ENCODE measurements at places on chromosomes 7 and 10.
A peak's percentile ranks its signal among the peaks of the same experiment; 100 is the strongest.

GRCh38 chr7:117386110-117386706 lies 41.1 kb downstream of the ASZ1 start:
- no peak for DNase-seq

DNA sequence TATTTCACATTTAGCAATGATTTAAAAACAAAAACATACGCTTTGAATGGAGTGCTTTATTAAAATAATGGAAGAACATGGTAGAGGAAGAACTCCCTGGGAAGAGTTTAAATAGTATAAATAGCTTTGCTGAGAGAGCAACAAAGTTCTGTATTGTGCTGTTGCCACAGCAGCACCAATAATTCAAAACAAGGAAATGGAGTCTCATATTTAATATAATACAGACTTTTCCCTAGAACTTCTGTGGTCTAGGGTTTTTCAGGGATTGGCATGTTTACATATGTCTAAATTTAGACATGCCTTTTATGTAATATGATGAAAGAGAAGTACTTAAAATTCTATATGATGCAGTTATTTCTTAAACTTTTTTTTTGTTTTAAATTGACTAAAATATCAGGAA lies 217.2 kb upstream of the HDAC9 start:
- no peak for DNase-seq

DNA sequence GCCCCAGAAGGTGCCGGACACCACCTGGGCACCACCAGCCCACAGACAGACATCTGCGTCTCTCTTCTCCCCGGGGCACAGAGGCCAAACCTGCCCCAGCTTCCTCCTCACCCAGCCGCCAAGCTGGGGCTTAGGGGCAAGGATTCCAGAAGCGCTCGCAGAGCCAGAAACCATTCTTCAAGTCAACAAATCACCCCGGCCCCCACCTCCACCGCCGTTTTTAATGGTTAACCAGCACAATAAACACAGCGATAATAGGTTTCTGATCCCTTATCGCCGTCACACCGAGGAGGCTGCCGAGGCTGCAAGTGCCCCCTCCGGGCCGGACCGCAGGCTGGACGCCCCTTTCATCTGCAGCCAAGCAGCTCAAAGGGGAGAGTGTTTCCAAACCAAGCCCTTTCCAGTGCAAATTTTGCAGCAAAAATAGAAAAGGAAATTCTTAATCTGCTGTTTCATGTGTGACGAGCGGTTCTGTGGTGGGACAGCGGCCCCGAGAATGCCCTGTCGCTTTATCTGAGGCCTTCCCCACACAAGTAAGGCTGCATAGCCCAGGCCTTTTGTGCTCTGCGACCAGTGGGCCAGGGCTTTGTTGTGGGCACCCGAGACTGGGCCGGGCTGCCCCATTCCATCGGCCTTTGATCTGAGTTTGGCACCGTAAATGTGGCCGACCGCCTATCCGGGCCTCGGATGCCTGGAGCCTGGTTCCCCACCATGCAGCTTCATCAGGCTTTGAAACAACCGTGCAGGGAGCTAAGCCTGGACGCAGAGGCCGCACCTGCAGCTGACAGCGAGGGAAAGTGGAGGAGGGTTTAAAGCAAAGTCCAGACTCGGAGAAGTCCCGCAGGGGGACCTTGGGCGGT lies 83.2 kb downstream of the FOXL3 start:
- DNase-seq = no peak

DNA sequence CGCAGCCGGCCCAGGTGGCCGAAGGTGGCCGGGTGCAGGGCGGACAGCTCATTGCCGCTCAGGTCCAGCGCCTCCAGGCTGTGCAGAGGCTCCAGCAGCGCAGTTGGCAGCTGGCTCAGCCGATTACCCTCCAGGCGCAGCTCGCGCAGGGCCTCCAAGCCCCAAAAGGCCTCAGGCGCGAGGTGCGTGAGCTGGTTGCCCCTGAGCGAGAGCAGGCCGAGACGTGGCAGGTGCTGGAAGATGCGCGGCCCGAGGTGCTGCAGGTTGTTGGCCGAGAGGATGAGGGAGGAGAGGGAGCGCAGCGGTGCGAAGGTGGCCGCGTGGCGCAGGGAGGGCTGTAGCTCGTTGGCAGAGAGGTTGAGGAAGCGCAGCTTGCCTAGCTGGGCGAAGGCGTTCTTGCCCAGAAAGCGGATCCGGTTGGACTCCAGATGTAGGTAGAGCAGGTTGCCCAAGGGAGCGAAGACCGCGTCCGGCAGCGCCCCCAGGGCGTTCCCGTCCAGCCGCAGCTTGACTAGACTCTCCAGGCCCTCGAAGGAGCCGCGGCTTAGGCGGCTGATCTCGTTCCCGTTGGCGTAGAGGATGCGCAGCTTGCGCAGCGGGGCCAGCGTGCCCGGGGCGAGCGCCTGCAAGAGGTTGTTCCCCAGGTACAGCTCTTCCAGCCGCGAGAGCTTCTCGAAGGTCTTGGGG lies 923 bp downstream of the TRIL start:
- DNase-seq = peak; percentile 47

DNA sequence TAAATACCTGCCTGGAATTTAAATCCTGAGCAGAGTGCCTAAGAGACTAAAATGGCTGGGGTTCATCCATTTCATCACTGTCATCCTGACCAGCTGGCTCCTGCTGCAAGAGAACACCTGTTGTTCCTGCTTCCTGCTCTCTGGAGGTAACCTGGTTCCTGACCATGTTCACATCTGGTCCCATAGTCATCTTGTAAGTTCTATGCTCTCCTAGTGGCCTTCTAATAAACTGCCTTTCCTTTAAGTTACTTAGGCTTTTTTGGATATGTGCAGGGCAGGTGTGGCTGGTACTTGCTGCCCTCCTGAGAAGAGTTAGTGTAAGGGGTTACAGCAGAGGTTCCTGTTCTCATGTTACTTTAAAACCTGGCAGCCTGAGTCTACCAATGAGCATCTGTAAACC lies 80.0 kb downstream of the NRCAM start:
- DNase-seq = no peak

DNA sequence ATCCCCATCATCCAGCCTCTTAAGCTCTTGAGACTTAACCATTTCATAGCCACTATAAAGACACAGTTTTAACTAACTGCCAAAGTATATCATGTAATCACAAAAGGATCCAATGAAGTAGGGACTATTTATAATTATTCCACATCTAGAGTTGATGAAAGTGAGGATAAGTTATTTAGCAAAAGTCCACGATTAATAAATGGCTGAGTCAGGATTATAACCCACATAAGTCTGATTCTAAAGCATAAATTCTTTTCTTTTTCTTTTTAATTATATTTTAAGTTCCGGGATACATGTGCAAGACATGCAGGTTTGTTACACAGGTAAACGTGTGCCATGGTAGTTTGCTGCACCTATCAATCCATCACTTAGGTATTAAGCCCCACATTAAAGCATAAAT lies 166.1 kb downstream of the PPP1R3A start:
- DNase-seq = no peak

DNA sequence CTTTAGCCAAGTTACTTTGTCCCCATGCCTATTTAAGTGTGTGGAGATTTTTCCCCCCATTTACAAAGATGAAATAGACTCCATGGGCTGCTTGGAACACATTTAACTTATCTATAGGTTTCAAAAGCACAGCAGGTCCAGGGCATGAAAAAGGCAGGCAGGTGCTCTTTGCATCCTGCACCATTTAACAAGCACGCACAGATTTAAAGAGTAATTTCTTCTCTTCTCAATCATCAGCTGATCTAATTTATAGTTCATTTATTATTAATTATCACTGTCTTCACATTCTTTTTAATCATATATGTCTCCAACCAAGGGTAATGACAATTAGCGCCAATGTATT lies 156.8 kb downstream of the CACNA2D1 start:
- DNase-seq = no peak

- DNase-seq = no peak
Observed at GRCh38 chr7:121853307-121853706, 19.7 kb upstream of the PTPRZ1 start.

DNA sequence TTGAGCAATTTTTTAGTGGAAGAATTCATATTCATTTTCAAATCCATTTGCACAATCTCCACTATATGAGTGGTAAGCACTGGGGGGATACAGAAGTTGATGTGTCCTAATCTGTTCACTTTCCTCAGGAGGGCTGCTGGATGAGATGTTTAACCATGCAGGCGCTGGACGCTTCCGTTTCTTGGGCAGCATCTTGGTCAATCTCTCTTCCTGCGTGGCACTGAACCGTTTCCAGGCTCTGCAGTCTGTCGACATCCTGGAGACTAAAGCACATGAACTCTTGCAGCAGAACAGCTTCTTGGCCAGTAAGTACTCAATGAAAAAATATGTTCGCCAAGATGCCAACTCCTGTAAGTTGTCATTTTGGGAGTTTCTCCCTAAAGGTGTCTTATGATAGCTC lies 179.3 kb downstream of the ABCA13 start:
- DNase-seq = no peak

DNA sequence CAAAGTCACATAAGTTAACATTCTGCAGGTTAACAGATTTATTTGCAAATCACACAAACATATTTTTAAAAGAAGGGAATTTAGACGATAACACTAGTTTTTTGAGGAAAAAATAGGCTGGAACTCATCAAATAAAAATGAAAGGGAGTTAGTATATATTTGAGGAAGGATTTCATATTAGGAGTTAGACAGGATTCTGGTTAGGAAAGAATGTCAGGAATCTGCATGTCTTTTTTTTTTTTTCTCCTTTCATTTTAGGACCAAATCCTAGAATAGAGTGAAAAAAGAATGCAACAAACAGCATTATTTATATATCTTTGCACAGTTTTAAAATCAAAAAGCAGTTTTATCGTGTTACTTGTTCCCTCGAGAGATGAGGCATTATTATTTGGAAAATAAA lies 8.9 kb upstream of the TRDMT1 start:
- no peak for DNase-seq

GRCh38 chr10:12051241-12051640 lies 8.6 kb upstream of the UPF2 start:
- no peak for DNase-seq

GRCh38 chr10:69125554-69125953 lies 1.6 kb downstream of the VPS26A start:
- DNase-seq = no peak

- DNase-seq = no peak
Observed at GRCh38 chr10:91051829-91052228, 130.9 kb upstream of the ANKRD1 start.

GRCh38 chr10:12214763-12215218 lies 18.8 kb downstream of the CDC123 start:
- DNase-seq = peak; percentile 56

GRCh38 chr7:123120286-123120685 lies 79.5 kb downstream of the SLC13A1 start:
- DNase-seq = no peak

DNA sequence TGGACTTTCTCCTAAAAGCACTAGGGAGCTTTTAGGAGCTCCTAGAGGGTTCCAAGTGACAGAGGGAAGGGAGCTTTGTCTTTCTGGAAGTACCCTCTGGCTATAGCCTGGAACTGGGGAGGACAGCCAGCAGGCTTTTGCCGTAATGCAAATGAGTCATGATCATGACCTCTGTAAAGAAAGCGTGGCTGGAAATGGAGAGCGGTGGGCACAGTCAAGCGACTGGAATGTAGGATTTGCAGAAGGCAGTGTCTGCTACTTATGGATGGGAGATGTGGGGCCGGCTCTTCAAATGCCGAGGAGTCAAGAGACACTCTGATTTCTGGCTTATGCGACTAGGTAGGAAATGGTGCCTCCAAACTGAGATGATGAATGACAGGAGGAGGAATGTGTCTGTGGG lies 34.6 kb upstream of the PLPP4 start:
- DNase-seq = no peak

- DNase-seq = no peak
Observed at GRCh38 chr7:26603631-26604030, 260.8 kb downstream of the SKAP2 start.

DNA sequence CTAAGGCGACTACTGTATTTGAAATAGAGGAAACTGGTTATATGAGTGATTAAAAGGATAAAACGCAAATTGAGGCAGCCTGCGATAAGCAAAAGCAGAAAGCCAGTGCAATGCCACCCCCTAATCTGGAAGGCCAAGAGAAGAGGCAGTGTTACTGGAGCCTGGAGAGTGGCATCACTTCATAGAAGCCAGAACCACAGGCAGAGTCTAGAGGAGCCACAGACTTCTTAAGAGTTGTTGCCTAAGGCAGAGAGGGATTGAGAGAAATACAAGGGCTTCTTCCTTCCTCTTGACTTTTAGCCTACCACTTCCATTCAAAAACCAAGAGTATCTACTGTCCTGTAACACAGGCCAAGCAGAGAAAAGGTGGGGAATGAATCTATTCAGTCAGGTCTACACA lies 94.9 kb upstream of the SKAP2 start:
- DNase-seq = no peak

GRCh38 chr10:33306126-33306525 lies 28.3 kb downstream of the NRP1 start:
- no peak for DNase-seq

GRCh38 chr7:139698844-139699243 lies 79.0 kb downstream of the HIPK2 start:
- DNase-seq = no peak

DNA sequence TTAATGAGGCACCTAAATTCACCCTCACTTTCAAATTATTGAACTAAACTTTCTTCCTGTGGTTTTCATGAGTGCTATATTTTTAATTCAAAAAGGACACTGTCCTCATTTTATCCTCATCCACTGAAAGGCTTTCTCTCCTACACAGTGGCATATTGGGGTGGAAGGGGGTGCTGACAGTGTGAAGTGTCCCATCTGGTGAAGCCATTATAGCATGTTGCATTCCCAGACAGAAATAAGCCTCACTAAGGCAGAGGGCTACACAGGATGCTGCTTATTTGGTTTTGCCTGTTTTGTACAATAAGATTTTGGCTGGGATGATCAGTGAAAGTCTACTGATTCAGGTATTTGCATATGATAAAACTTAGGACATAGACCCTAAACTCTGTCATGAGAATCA lies 82.4 kb upstream of the INHBA start:
- DNase-seq = no peak

- DNase-seq = no peak
Observed at GRCh38 chr7:21011153-21011552, 224.5 kb upstream of the SP8 start.

DNA sequence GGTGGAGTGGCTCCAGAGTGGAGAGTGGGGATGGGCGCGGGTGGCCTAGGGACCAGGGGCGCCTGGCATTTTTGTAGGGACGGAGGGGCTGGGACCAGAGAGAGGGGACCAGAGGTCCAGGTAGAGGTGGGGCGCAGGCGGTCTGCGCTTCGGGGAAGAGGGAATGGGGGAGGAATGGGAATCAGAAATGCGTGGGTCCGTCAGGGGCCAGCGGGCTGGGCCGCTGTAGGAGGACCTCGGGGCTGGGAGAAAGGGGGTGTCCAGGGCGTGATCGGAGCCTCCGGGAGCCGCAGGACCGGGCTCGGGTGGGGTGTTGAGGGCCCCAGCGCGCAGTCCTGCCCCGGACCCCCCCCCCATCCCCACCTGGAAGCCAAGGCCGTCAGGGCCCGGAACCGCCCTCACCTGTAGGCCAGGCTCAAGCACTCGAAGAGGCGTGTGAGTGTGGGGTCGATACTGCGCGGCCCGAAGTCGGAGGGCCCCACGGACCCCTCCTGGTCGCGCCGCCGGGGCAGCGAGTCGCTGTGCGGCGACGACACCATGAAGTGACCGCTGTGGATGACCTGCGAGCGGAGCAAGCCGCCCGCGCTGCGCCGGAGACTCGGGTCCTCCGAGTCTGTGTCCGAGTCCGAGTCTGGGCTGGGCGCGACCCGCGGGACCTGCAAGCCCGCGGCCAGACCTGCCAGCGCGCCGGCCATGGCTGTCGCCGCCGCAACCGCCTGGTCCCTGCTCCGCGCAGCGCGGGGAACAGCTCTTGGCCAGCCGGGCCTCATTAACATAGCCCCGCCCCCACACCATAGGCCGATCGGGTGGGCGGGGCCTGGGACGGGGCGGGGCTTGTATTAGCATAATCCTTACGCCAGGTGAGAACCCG lies at the start of gene MLXIPL:
Gene MLXIPL, minus strand, starts transcription at position 725 of the 871 bp plus-strand sequence. Its CDS starts 30 bp downstream, at position 695.
- DNase-seq = peak; percentile 92

- no peak for DNase-seq
Observed at GRCh38 chr7:6035686-6036085, 4.5 kb downstream of the ANKRD61 start.
